Peyer's patch (tissue), 4 donors: ENCODE measurements at places on chromosomes 3 and 15. TPM values are rescaled to one million over a fixed set of nuclear protein-coding genes. Genes with fewer than 3 reads are reported as not detected.

GRCh38 chr3:18223571-18223970 is 201.6 kb downstream of the SATB1 start:
- no peak overlapping the region for H3K4me3 ChIP-seq
- peak overlapping the region; percentile 50 for H3K27ac ChIP-seq
- peak; percentile 74 for DNase-seq
- no peaks in the 10 kb centered on the region for H3K27me3 ChIP-seq
- no peaks in the 10 kb centered on the region for H3K4me1 ChIP-seq

DNA sequence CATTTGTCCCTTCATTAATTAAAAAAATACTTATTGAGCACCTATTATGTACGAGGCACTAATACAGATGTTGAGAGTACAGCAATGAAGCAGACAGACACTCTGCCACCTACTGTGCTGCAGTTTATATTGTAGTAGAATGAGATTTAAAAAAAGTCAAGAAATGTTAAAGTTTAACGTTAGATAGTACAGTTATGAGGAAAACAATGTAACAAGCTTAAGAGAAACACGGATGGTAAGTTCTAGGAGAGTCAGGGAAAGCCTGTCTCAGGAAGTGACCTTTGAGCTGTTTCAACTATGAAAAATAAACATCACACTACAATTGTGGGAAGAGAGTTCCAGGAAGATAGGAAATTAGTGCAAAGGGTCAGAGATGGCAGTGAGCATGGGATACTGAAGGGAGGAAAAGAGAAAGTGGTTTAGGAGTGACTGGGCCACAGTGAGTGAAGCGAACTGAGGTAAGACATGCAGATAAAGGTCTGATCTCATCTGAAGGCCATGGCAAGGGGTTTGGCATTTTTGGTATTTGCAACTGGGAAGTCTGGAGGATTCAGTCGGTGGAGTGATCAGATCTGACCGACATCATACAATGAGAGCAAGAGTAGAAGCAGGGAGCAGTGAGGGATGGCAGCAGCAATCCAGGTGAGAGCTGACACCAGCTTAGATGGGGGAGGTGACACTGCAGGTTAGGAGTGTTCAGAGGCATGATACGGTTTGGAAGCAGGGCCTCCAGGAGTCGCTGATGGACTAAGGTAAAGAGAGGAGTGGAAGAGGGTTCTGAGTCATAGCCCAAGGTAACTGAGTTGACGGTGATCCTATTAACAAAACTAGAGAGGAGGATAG is 28.5 kb downstream of the PLSCR4 start:
- no peaks in the 10 kb centered on the region for H3K36me3 ChIP-seq
- peak; percentile 53 for DNase-seq
- H3K4me1 ChIP-seq = no peaks in the 10 kb centered on the region
- H3K27ac ChIP-seq = peak overlapping the region; percentile 62
- peak overlapping the region; percentile 45 for H3K4me3 ChIP-seq

- no peaks in the 10 kb centered on the region for H3K36me3 ChIP-seq
- H3K4me3 ChIP-seq = no peak overlapping the region
- no peaks in the 10 kb centered on the region for H3K27me3 ChIP-seq
- H3K27ac ChIP-seq = no peak overlapping the region
- H3K4me1 ChIP-seq = no peaks in the 10 kb centered on the region
These were observed 37.9 kb downstream of the EID1 start for GRCh38 chr15:48915861-48916260.

DNA sequence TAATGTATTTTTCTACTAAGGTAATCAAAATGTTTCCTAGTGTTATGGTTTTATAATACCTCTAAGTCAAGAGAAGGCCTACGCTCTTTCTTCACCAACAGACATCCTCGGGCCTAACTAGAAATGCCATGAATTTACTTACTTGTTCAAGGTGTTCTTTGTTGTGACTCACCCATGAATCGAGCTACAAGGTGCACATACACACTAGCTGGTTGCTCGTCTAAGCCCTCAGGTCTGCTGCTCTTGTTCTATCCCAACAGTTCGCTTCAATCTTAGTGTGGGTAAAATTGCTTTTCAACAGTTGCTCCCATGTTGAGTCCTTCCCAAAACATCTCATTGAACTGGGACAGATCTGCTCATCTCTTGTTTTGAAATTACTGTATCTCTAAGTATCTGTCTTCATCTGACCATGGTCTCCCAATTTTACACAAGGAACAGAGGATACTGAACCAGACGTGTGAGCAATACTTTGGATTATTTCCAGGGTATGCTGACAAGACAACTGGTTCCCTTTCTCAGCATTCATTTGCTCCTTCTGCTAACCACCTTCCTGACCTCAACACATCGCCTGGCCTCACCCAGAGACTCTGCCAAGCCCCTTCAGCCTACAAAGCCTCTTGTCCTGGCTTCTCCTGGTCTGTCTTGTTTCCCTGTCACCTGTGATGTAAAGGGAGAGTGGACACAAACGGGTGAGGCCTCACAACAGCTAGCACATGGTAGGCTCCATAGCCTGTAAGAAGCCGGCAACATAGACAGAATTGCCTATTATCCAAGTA is 84.2 kb downstream of the NEDD4 start:
- no peaks in the 10 kb centered on the region for H3K4me1 ChIP-seq
- H3K4me3 ChIP-seq = no peak overlapping the region
- peaks cover 4% of the 10 kb centered on the region for H3K36me3 ChIP-seq
- no peak for DNase-seq
- H3K27ac ChIP-seq = no peak overlapping the region

DNA sequence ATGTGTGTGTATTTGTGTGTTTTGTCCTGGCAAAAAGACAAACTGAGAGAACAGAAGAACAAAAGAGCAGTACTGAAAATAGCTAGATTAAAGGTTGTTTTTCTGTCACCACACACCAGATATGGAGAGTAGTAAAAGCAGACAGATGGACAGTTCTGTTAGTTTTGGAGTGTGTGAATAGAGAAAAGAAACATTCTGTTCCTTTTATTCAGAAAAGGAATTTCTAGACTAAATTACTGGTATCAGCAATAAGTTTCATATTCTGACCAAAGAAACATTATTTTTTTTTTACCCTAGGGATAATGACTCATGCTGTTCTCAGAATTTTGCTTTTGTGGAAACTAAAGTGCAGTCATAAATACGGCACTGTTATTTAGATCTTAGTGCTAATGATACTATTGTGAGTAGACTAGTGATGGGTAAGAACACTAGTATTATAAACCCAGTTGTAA is 32.9 kb downstream of the PIK3CA start:
- no peaks in the 10 kb centered on the region for H3K27me3 ChIP-seq
- H3K27ac ChIP-seq = peak overlapping the region; percentile 12
- no peak for DNase-seq
- H3K4me3 ChIP-seq = no peak overlapping the region

GRCh38 chr3:189466004-189466403 is 165.2 kb upstream of the TP63 start:
- H3K4me1 ChIP-seq = no peaks in the 10 kb centered on the region
- H3K4me3 ChIP-seq = no peak overlapping the region
- H3K27me3 ChIP-seq = no peaks in the 10 kb centered on the region
- no peak for DNase-seq
- H3K36me3 ChIP-seq = no peaks in the 10 kb centered on the region

DNA sequence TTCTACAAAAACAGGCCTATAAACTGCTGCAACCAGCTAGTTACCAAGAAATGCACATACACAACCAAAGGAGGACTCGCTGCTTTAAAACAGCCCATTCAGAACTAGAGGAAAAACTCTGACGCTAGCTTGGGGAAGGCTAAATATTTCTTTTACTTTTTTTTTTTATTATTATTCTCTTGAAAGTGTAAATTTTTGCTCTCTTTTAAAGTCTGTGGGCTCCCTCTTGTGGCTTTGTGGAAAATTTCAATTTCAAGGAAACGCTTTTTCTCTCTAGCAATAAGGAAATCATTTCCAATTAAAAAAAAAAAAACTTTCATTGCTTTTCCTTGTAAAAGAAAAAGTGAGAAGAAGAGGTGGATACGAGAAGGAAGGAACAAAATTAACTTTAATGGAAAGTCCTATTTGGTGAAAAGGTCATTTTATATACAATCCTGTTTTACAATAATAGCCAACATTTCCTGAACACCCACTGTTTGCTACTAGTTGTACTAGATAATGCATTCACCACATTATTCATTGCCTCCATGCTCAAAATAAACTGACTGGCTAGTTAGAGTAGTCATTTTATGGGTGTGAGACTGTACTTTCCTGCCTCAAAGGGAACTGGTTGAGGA is 51.2 kb upstream of the SAMMSON start:
- no peaks in the 10 kb centered on the region for H3K27me3 ChIP-seq
- no peak overlapping the region for H3K27ac ChIP-seq
- no peaks in the 10 kb centered on the region for H3K4me1 ChIP-seq
- H3K36me3 ChIP-seq = no peaks in the 10 kb centered on the region

- H3K27ac ChIP-seq = no peak overlapping the region
- H3K27me3 ChIP-seq = no peaks in the 10 kb centered on the region
- no peaks in the 10 kb centered on the region for H3K36me3 ChIP-seq
- no peaks in the 10 kb centered on the region for H3K4me1 ChIP-seq
These were observed 49.2 kb downstream of the ALCAM start for GRCh38 chr3:105415951-105416350.

The LHFPL4 gene
- 0.54 TPM for total RNA-seq

- H3K27ac ChIP-seq = no peak overlapping the region
- no peaks in the 10 kb centered on the region for H3K4me1 ChIP-seq
- DNase-seq = no peak
- no peaks in the 10 kb centered on the region for H3K27me3 ChIP-seq
- no peaks in the 10 kb centered on the region for H3K36me3 ChIP-seq
These were observed 239.3 kb upstream of the ZNF717 start for GRCh38 chr3:76024640-76025039.

GRCh38 chr3:126799099-126799498 is 95.1 kb downstream of the CHCHD6 start:
- H3K36me3 ChIP-seq = no peaks in the 10 kb centered on the region
- no peak overlapping the region for H3K4me3 ChIP-seq
- no peaks in the 10 kb centered on the region for H3K27me3 ChIP-seq
- no peak for DNase-seq
- H3K4me1 ChIP-seq = no peaks in the 10 kb centered on the region

GRCh38 chr15:72685301-72685924 is 569 bp downstream of the HIGD2B start:
- H3K4me3 ChIP-seq = peak overlapping the region; percentile 63
- DNase-seq = no peak

The FOXB1 gene
- not detected for total RNA-seq

- peak overlapping the region; percentile 64 for H3K27ac ChIP-seq
- no peaks in the 10 kb centered on the region for H3K36me3 ChIP-seq
- no peak overlapping the region for H3K4me3 ChIP-seq
- no peaks in the 10 kb centered on the region for H3K4me1 ChIP-seq
- DNase-seq = no peak
- H3K27me3 ChIP-seq = no peaks in the 10 kb centered on the region
These were observed 191.3 kb downstream of the ADAMTSL3 start for GRCh38 chr15:83845230-83845629.

The PYGO1 gene
- total RNA-seq = 0.85 TPM

GRCh38 chr3:63571682-63572081 is 80.8 kb upstream of the SNTN start:
- H3K27ac ChIP-seq = no peak overlapping the region
- H3K36me3 ChIP-seq = no peaks in the 10 kb centered on the region
- no peaks in the 10 kb centered on the region for H3K27me3 ChIP-seq
- no peak for DNase-seq

GRCh38 chr3:177522051-177522450 is 324.8 kb upstream of the TBL1XR1 start:
- no peak for DNase-seq
- H3K4me3 ChIP-seq = no peak overlapping the region
- H3K4me1 ChIP-seq = no peaks in the 10 kb centered on the region

- no peaks in the 10 kb centered on the region for H3K27me3 ChIP-seq
- DNase-seq = no peak
- peaks cover 95% of the 10 kb centered on the region for H3K36me3 ChIP-seq
- H3K4me1 ChIP-seq = no peaks in the 10 kb centered on the region
These were observed 8.6 kb downstream of the SPG11 start for GRCh38 chr15:44654858-44655257.

- no peaks in the 10 kb centered on the region for H3K4me1 ChIP-seq
- H3K36me3 ChIP-seq = no peaks in the 10 kb centered on the region
- H3K4me3 ChIP-seq = no peak overlapping the region
- no peak overlapping the region for H3K27ac ChIP-seq
- DNase-seq = peak; percentile 67
These were observed 627.0 kb upstream of the TBL1XR1 start for GRCh38 chr3:177824190-177824786.

- H3K4me1 ChIP-seq = no peaks in the 10 kb centered on the region
- no peak overlapping the region for H3K27ac ChIP-seq
- no peak for DNase-seq
- H3K27me3 ChIP-seq = no peaks in the 10 kb centered on the region
These were observed 124.8 kb downstream of the MYLK start for GRCh38 chr3:123759311-123759710.

DNA sequence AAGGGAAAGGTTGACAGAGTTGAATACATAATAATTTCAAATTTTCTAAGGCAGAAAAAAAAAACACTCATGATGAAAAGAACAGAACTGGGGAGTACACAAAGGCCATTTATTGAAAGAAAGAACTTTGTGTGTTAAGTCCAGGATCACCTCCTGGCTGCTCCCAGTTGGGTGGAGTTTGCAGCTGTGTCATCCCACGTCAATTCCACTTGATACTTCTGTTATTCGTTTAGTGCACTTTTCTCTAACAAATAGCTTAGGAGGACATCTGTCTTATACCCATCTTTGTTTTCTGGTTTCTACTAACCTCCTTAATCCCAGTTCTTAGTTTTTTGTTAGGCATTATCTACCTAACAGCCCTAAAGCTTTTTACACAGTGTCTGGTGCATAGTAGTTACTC is 44.7 kb downstream of the SGO1 start:
- no peaks in the 10 kb centered on the region for H3K36me3 ChIP-seq
- H3K27ac ChIP-seq = no peak overlapping the region
- H3K4me1 ChIP-seq = no peaks in the 10 kb centered on the region
- no peak overlapping the region for H3K4me3 ChIP-seq
- H3K27me3 ChIP-seq = no peaks in the 10 kb centered on the region

- no peak overlapping the region for H3K4me3 ChIP-seq
- no peak overlapping the region for H3K27ac ChIP-seq
- no peaks in the 10 kb centered on the region for H3K4me1 ChIP-seq
- H3K36me3 ChIP-seq = no peaks in the 10 kb centered on the region
- DNase-seq = peak; percentile 36
These were observed 96.0 kb downstream of the LSM3 start for GRCh38 chr3:14274612-14274936.

The MESP2 gene
- total RNA-seq = not detected

The KIF15 gene
- total RNA-seq = 0.85 TPM

- H3K4me1 ChIP-seq = no peaks in the 10 kb centered on the region
- no peak for DNase-seq
- no peaks in the 10 kb centered on the region for H3K27me3 ChIP-seq
- H3K36me3 ChIP-seq = no peaks in the 10 kb centered on the region
- H3K27ac ChIP-seq = no peak overlapping the region
- no peak overlapping the region for H3K4me3 ChIP-seq
These were observed 99.4 kb upstream of the UBE2E2 start for GRCh38 chr3:23103764-23104163.

DNA sequence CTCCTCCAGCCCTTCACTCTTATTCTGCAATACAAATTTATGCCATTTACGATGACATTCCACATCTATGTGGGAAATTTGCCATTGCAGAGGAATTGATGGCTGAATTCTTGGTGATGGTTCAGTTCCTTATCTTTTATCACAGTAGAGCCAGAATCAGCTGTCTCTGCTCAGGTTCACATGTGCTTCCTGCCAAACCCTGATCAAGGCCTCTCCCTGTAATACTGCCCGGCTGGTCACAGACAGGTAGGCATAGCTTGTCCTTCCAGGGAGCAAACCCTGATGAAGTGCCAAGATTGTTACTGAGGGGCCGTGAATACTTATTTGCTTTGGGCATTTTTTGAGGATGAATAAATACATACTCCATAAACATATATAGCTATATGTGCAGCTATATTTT is 450.0 kb downstream of the NSUN3 start:
- no peak overlapping the region for H3K4me3 ChIP-seq
- no peaks in the 10 kb centered on the region for H3K27me3 ChIP-seq
- no peaks in the 10 kb centered on the region for H3K36me3 ChIP-seq
- DNase-seq = no peak
- H3K4me1 ChIP-seq = no peaks in the 10 kb centered on the region

The TMEM207 gene
- total RNA-seq = not detected
